ENCODE measurements at places on chromosomes 11 and 22.

GRCh38 chr22:27609451-27609888, 192.1 kb downstream of the MN1 start:
- no peak for DNase-seq

DNA sequence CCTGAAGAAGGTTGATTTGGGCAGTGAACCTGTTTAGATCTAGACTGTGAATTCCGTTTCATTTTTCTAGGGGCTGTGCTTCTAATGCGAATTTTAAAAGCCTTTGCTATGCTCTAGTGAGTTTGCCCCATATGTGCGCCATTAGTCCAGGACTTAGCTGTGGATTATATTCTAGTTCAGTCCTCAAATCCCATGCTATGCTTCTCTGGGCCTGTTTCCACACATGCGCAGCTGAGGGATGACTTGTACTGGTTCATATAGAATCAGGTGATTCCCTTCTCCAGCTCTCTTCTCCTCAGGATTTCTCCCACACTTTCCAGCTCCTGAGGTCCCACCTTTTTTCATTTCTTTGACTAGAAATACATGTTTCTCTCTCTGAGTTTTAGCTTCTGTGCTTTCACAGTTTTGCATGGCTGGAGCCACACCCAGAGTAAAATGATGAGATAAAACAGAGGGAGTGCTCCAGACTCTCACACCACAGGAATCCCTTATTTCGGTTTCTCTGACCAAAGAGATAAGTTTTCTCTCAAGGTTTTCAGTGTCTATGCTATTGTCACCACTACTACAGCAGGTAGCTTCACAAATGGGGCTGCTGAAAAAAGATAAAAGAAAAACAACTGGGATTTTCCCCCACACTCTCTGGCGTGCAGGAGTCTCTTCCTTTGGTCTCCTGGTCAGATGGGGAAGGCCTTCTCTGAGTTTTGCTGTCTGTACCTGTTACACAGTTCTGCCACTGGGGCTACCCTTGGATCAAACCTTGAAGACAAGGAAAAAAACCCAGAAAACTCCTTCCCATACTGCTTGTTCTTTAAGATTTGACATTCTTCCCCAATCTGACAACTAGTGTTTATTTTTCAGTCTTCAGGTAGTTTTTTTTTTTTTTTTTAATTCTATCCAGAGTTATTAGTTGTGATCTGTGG, 96.2 kb upstream of the TEAD1 start:
- DNase-seq = no peak

GRCh38 chr11:117662255-117662654, 134.8 kb downstream of the DSCAML1 start:
- no peak for DNase-seq

GRCh38 chr22:20793748-20794649, 20.1 kb downstream of the SERPIND1 start:
- no peak for DNase-seq

GRCh38 chr22:44523981-44524759, 26.1 kb upstream of the RTL6 start:
- no peak for DNase-seq

GRCh38 chr22:28892175-28892731, 8.9 kb downstream of the ZNRF3 start:
- no peak for DNase-seq

DNA sequence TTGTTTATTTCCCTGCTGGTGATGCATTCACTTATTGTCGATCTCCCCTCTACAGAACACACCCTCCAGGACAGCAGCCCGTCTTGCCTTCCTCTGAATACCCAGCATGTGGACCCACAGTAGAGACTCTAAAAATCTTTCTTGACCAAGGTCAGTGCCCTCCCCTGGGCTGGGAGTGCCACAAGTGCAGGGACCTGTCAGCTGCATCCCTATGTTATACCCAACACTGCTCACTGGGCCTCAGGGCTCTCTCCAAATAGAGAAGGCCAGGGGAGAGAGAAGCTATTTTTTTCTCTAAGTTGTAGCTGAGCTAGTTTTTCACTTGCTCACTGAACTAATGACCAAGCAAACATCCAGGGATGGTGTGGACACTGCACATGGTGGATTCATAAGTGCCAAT, 9.8 kb downstream of the KCNJ1 start:
- no peak for DNase-seq

All from NCI-H2081 treated with DMSO at 0.1 percent for 48 hours (cell line).